ENCODE measurements at places on chromosomes 7 and 10.
A peak's percentile ranks its signal among the peaks of the same experiment; 100 is the strongest.

GRCh38 chr7:118039963-118040489 lies 143.9 kb upstream of the LSM8 start:
- no peak for DNase-seq

DNA sequence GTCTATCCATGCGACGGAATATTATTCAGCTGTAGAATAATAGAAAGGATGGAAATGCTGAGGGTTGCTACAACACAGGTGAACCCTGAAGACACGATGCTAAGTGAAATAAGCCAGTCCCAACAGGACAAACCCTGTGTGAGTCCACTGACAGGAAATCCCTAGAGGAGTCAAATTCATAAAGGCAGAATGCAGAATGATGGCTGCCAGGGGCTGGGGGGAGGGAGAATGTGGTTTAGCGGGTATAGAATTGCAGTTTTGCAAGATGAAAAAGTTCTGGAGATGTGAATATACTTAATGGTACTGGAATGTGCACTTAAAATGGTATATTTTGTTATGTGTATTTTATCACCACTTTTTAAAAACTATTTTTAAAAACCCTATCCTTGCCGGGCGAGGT lies 36.9 kb upstream of the DOCK1 start:
- DNase-seq: peak; percentile 83

- DNase-seq: no peak
Measured at GRCh38 chr10:91713461-91714072, 80.7 kb upstream of the PPP1R3C start.

DNA sequence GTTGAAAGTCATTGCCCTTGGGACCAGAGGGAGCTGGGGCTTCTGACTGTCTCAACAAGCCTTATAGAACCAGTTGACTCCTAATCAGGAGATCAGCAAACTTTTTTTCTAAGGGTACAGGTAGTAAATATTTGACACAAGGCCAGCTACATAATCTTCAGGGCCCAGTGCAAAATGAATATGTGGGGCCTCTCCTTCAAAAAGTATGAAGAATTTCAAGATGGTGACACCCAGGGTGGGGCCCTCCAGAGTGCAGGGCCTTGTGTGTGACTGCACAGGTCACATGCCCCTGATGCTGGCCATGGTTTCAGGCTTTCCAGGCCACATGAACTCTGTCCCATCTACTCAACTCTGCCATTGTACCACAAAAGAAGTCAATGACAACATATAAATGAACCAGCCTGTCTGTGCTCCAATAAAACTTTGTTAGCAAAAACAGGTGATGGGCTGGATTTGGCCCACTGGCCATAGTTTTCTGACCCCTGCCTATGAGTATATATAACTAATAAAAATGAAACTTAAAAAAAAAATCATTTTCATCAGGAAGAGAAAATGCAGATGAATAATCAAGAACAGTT lies 6.1 kb downstream of the MMRN2 start:
- DNase-seq: no peak

DNA sequence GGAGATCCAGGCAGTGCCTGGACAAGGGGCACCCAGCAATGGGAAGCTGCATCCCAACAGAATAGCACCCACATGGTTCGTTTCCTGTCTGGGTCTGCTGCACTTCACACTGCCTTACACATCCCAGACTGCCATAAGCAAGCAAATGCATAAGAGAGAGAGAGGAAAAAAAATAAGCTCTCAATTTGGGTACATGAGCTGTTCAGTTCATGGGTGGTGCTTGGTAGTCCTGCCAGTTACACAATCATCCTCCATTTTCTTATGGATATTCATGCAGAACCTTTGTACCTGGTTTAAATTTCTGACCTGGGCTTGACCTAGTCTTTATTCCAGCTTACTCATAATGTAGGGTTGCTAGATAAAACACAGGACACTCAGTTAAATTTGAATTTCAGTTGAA lies 733.6 kb downstream of the TNS3 start:
- no peak for DNase-seq

Data from fibroblast of skin of scalp (primary cell).